ENCODE measurements at places on chromosomes 1 and 21. TPM values are rescaled to one million over a fixed set of nuclear protein-coding genes. Genes with fewer than 3 reads are reported as not detected.

The CRP gene
- total RNA-seq, result 3.8 TPM

The FCRL6 gene
- not detected for total RNA-seq

The TNFRSF1B gene
- total RNA-seq, result 139 TPM

The ERMAP gene
- 0.11 TPM for total RNA-seq

The TMEM54 gene
- total RNA-seq, result 60.9 TPM

The PTGS2 gene
- 0.53 TPM for total RNA-seq

The KRTAP20-3 gene
- total RNA-seq, result not detected

The ARTN gene
- total RNA-seq, result not detected

The GBP4 gene
- total RNA-seq, result 6.6 TPM

The ADGRL2 gene
- 48.9 TPM for total RNA-seq

The TNNT2 gene
- total RNA-seq, result not detected

The SPRR1A gene
- not detected for total RNA-seq

The PADI1 gene
- total RNA-seq, result not detected

The ZNF683 gene
- total RNA-seq, result not detected

The HCRTR1 gene
- total RNA-seq, result not detected

The BARHL2 gene
- not detected for total RNA-seq

The NR1I3 gene
- total RNA-seq, result 0.21 TPM
